Activated CD4-positive, alpha-beta T cell treated with anti-CD3 and anti-CD28 coated beads, Interleukin-2, amount 50 U/mL, for 1 hour (primary cell): ENCODE measurements at places on chromosomes 2 and 18.

DNA sequence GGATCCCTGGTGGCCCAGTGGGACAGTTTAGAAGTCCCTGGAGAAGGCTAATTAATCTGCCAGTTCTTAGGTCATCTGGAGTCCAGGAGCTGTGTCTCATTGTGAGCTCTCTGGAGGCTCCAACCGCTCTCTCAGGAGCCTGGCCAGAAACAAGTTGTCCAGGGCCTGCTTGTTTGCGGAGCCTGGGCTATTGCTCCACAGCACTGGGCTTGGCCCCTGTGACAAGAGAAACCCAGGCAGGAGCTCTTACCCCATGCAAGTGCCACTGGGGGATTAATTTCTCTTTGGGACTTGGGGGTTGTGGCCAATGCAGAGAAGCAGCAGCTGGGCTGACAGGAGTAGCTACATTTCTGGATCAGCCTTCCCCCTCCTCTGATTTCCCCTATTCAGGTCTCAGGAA lies 24.5 kb upstream of the TNP1 start:
- no peak for DNase-seq

GRCh38 chr2:106065268-106065982 lies 128.7 kb downstream of the UXS1 start:
- peak; percentile 24 for DNase-seq

DNA sequence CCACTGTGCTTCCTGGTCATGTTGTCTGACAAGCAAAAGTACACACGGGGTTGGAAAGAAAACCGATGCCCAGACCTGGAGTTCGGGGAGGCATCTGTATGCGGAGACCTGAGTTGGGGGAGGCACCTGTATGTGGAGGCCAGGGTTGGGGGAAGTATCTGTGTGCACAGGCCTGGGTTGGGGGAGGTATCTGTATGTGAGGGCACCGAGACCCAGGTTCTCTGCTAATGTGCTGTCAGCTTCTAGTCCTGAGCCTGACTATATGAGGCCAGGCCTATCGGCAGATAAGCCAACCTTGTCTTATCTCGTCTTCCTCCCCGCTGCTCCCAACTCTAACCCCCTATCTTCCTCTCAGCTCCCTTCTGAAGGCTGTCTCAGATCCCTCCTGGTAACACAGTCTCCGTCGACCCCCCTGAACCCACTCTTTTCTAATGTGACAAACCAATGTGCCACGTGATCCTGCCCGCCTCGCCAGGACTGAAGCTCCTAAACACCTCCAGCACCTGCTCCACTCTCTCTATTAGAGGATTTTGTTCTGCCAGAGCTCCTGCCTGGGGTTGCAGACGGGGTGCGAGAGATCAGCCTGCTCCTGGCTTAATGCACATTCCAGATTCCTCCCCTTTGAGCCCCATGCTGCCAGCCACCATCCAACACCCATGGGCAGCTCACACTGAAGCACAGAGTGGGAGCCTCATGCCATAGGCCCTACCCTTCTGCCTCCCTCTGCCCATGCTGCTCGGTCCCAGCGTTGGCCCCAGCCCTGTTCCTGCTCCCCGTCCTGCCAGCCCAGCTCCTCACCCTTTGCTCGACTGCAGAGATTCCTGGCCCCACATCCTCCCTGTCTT lies 188.4 kb downstream of the SH3BP4 start:
- DNase-seq, result no peak

- DNase-seq, result no peak
These were observed 70.6 kb upstream of the KLF7 start for GRCh38 chr2:207236156-207236935.

- DNase-seq, result no peak
These were observed 590 bp downstream of the MDH1 start for GRCh38 chr2:63589148-63589958.

GRCh38 chr2:119688616-119689015 lies 9.6 kb downstream of the TMEM177 start:
- DNase-seq, result no peak
